ENCODE measurements at places on chromosomes 7 and 10.
A peak's percentile ranks its signal among the peaks of the same experiment; 100 is the strongest.

DNA sequence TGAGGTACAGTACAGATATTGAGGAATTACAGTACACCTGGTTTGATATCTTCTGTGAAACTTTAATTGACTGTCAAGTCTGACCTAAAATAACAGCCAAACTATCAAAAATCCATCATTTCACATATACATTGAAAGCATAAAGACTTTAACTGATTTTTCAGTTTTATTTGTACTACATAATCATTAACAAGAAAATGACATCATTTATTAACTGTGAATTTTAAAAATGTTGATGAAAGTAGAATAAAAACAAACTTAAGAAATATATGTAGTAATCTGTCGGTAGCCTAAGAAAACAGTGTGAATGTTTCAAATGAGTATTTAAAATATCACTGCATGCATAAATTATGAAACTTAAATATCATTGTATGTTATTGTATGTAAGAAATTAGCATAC, 836.7 kb upstream of the GHITM start:
- no peak for DNase-seq

- no peak for DNase-seq
These were observed 91.2 kb upstream of the KCNIP2 start for GRCh38 chr10:101934686-101935305.

DNA sequence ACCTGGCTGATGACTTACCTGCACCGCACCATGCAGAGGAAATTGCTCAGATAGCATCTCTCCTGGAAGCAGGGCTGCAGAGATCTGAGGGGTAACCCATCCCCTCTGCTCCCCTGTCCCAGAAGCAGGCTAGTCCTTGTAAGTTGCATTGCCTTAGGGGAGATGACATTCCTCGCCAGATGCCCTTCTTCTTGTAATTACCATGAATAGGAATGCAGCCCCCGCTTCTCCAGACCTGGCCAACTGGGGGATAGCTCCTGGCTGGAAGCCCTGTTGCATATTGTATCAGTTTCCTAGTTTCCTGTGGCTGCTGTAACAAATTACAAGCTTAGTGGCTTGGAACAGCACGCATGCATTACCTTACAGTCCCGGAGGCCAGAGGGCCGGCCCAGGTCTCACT, 47.5 kb upstream of the EN2 start:
- no peak for DNase-seq

DNA sequence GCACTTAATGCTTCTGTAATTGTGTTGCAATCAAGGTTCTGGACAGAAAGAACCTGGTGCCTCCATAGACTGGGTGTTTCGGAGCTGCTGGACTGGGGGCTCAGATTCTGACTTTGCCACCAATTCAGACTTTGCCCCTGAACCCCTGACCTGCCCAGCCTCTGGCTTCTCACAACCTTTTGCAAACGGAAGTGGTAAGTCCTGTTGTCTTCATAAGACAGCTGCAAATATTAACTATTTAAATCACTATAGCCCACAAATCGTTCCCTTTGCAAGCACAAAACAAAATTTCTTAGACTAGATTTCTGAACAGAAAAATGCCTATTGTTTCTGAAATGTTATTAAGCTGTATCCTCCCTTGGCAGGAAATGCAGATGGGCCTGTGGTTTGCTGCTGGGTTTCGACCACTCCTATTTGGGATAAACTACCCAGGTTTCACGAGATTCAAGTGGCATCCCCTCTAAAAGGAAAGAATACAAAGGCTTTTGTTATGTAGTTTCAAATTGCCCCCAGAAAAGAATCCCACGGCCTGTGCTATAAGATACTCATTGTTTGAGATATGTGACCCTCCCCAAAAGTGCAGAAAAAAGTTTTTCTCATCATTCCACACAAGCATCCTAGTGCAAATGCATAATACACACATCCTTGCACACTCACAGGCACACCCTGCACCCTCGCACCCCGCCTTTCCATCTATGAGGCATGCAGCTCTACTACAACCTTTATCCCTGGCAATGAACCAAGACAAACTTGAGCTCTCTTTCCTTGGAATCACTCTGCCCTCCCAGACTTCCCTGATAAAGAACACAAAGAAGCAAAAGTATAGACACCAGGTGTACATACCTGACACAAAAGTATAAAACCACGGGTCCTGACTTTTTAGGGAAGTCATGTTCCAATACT, 209.1 kb downstream of the PRPF18 start:
- DNase-seq: no peak

DNA sequence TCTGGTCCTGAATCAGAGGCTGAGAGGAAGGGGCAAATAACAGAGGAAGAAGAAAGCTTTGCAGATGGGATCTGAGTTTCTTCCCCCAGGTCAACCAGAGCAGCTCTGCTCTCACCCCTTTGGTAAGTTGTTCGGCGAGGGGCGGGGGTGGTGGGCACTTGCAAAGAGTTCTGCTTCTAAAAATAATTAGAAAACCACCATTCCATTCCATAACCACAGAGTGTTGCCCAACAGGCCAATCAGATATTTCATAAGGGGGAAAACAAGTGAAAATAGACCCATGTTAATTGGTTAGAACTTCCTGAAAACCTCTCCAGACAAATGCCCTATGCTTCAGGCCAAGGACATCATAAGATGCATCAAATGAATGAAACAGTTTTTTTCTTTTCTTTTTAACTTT, 43.6 kb upstream of the R3HCC1L start:
- no peak for DNase-seq

DNA sequence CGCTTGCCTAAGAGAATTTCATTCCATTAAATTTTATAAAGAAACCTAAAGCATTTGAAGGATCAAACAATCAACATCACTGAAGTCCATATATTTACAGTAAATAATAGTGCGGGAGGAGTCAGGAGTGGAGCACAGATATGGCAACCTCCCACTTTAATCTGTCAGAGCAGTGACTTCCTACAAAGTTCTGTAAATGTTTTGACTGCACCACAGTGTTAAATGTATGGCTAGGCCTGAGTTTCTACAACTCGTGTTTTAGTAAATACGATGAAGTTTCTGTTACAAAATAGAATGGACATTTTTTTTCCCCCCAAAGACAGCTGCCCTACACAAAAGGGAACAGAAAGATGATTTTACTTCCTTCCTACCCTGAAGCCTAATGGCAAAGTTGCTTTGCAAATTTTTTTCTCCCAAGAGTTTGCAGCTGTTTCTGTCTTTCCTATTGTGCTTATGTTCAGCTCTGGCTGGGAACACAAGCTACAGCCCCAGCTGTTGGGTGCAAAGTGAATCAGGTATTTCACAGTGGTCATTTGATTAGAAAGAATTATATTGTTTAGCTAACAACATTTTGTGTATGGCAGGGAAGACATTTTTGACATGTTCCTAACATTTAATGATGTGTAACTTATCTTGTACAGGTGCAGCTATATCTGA, 62.1 kb downstream of the MET start:
- no peak for DNase-seq

- DNase-seq: no peak
These were observed 43.0 kb downstream of the SHOC2 start for GRCh38 chr10:110962443-110962842.

DNA sequence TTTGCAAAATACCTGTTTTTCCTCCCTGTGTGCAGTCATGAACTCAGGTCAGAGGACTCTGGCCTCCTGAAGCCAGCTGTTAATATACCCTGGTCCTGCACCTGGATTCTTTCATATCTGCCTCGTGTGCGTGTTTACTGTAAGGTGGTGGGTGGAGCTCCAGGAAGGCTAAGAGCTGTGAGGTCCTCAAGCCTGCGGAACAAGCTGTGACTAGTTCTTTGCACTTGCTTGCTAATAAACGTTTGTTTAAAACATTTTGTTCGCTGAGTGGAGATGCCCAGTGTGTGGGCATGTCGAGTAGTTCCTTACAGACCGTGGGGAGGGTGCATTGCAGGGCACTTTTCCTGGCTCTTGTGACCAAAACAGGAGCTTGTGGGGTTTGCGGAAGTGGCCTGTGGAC, 139.0 kb downstream of the DOCK1 start:
- DNase-seq: no peak

DNA sequence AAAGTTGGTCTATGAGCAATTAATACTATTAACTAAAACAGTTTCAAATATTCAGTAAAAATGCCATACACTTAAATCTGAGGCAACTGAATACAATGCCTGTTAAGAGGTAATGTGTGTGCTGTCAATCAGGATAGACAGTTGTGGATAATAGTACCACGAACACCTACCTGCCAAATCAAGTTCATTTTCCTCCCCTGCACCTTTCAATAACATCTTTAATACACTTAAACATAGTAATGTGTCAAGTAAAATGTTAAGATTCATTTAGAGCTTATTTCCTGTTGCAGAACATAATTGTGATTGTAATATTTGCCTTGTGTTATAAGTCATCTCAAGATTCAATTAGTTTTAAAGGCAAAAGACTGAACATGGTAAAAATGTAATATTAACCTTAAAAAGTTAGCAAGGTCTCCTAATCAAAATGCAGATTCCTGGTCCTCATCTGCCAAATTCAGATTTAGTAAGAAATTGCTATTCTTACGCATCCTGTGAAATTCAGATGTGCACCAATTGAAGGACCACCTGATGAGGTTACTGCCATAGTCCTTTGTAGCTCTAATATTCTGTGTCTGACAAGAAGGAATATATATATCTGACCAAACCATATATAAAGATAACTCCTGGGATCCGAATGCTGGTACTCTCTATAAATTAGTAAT, 37.1 kb downstream of the COL1A2 start:
- no peak for DNase-seq

- no peak for DNase-seq
These were observed 447.0 kb downstream of the GRID1 start for GRCh38 chr10:85919491-85920021.

GRCh38 chr7:71343039-71343438, 211.1 kb downstream of the GALNT17 start:
- no peak for DNase-seq

GRCh38 chr10:121819049-121819448, 108.8 kb downstream of the ATE1 start:
- no peak for DNase-seq

GRCh38 chr7:124155432-124156022, 122.7 kb upstream of the TMEM229A start:
- DNase-seq: no peak

GRCh38 chr7:142668495-142668894, 80.8 kb upstream of the PRSS1 start:
- no peak for DNase-seq

- DNase-seq: no peak
These were observed 34.3 kb downstream of the SLC25A13 start for GRCh38 chr7:96287559-96287958.

GRCh38 chr10:132434405-132435005, 37.5 kb downstream of the PWWP2B start:
- peak; percentile 78 for DNase-seq

DNA sequence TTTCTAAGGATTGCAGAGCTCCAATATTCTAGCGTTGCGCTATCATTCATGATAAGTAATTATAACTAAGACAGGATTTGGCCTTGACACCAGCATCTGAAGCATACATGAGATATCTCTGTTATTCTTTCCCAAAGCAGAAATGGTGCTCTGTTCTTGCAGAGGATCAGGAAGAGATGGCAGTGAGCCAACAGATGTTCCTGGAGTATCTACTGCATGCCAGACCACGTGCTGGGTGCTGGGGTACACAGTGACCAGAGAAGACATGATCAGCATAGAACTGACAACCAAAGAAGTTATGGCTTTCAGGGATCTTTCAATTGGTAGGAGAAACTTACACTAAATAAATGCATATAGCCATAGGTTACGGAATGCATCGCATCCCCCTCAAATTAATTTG, 63.7 kb upstream of the PLXNA4 start:
- no peak for DNase-seq

DNA sequence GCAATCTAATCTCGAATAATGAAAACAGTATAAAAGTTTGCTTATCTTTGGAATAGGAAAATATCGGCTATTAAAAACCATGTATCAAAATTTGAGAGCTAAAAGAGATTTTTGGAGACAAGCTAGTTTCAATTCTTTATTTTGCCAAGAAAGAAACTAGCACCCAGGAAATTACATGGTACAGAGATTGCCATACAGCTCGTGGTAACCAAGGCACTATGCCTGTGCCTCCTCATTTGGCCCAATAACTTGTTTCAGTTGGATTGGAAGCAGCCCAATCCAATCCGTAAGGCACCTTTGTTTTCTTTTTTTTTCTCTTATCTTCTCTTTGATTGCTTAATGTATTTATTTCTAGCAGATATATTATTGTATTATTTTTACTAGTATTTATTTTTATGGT, 55.0 kb downstream of the GNAI1 start:
- DNase-seq: no peak

GRCh38 chr10:98408799-98409198, 6.2 kb downstream of the PYROXD2 start:
- DNase-seq: no peak

DNA sequence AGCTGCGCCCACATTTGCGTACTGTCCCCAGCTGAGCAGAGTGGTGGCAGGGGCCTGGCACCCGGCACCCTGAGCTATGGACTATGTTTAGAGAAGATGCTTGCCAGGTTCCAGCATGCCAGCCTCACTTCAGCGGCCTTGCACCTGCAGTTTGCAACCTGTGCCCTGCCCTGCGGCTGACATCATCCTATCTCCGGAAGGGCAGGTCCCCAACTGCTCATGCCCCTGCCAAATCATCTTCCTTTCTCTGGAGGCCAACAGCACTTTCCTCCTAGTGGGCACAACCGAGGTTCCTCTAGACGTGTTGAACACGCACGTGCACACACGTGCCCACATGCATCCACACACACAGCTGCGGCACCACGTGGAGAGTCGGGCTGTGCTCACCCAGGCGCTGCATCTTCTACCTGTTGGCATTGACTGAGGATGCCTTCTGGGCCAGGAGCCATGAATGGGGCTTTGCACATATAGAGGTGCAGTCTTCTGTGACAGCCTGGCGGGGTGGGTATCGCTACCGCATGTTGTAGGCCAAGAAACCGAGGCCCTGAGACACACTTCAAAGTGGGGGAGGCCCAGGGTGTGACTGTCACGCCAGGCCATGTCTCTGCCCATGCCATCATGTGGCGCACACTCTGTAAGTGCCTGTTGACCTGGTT, 24.5 kb downstream of the CNPY1 start:
- DNase-seq: no peak

DNA sequence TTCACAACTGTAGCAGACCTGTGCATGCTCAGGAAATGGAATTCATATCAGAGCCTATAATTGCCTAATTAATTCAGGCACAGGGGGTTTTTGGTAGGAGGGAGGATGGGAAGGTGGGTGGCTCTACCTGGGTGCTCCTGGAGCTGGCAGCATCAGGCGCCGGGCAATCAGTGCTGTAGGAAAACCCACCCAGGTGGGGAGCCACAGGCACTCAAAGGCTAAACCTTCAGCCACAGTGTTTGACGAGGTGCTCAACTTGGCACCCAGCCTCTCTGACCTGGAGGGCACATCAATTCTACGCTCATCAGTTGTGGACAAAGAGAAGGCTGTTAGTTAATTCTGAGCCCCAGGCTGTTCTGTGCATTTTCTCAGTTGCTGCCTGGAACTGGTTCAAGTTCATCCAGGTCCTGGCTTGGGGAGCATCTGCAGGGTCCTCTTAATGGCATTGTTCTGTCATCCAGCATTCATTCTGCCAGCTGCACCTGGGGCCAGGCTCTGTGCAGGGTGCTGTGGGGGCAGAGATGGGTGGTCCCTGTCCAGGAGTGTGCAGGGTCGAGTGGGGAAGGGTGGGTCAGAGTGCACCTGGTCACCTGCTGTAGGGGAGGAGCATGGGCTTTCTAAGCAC, 54.1 kb upstream of the NPTX2 start:
- no peak for DNase-seq

Measured in activated T-cell treated with anti-CD3 and anti-CD28 coated beads, Interleukin-2, amount 50 U/mL, for 48 hours (primary cell).